Hypothalamus (tissue), 51 donors: ENCODE measurements at places on chromosomes 4 and X.

DNA sequence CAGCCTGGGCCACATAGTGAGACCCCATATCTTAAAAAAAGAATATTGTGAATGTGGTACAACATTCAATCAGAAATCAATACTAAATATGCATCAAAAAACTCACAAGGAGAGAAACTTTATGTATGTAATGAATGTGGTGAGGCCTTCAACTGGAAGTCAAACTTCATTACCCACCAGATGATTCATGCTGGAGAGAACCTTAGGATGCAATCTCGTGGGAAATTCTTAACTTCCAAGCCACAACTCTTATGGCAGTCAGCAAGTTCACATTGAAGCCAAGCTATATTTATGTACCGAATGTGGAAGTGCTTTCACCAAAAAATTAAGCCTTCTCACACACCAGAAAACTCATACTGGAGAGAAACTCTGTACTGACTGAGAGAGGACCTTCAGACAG lies 84.5 kb upstream of the UXT start:
- no peak for DNase-seq

DNA sequence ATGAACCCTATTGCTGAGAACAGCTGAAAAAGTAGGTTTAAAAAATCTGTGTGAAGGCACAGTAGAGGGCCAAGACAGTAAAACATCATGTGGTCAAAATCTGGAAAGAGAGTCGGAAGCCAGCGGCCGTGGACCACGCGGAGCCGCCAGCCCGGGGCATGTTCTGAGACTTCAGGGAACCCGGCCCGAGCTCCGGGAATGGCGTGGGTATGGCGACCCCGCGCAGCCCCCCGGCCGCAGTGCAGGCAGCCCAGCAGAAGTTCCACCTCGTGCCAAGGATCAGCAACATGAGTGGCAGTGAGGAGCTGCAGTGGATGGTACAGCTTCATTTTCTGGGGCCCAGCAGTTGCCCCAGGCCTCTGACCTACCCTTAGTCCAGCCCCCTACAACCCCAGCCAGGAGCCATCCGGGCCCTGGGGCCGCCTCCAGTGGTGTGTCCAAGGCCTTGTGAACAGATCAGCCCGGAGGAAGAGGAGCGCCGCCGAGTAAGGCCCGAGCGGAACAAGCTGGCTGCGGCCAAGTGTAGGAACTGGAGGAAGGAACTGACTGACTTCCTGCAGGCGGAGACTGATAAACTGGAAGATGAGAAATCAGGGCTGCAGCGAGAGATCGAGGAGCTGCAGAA lies 94.2 kb downstream of the LARP1B start:
- no peak for DNase-seq

DNA sequence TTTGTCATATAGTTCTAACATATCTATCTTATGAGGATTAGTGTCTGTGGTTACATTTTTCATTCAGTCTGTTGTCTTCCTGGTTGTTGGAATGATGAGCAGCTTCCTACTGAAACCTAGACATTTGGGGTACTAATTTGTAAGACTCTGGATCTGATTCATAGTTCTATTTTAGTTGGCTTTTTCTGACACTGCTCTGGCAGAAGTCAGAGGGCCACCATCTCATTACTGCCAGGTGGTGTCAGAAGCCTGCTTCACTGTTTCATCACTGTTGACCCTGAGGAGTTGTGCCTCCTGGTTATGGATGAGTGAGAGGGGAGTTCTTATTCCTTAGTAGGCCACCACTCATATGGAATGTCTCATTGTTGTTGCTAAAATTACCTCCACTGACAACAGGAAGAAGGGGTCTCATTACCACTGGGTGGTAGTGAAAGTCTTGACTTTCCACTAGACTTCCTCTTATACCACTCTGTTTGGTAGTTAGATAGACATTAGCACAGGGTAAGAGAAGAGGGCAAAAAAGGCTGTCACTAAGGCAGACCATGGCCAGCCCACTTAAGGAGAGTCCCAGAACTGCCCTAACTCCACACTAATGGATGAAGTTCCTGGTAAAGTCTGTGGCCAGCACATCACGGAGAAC lies 395.2 kb downstream of the SPOCK3 start:
- DNase-seq = no peak

DNA sequence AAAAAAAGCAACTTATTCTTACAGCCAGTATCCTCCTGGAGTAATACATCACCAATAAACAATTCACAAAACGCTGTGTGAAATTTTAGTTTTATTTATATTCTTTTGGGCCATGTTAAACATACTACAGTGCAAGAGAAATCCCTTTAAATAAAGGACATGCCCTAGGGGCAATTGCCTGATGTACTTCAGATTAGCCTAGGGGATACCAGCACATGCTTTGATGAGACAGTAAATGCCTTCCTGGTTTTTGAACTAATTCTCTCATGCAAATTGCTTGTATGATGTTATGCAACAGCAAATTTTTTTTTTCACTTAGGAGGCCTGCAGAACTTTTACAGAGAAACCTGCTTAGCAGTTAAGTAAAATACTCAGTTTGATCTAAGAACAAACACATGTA lies 711.9 kb upstream of the FRG1 start:
- no peak for DNase-seq

DNA sequence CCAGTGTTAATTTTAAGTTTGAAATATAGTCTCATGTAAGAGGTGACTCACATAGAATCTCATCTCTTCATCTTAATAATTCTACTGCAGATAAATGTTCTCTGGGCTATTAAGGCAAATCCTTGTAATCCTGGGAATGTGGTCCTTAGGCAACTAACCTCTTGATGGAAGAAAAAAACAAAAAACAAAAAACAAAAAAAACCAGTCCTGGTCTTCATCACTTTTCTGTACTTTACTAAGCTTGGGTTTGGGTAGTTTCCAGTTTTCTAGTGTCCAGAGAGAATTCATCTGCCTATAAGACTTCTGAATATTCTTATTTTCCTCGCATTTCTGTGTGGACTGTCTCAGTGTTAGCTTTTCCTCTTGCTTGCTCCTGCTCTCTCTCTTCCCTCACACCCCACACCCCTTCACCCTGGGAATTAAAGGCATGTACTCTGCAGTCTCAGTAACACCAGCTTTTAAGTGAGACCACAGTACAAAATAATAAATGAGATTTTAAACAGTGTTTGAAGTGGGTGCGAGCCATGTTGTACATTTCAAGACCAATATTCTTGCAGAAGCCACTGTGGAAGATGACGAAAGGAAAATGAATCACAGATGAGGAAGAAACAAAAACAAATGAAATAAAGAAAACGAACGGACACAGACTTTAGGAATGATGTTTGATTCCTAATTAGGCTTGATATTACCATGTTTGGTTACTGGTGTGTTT lies 51.7 kb downstream of the HAND2 start:
- no peak for DNase-seq

DNA sequence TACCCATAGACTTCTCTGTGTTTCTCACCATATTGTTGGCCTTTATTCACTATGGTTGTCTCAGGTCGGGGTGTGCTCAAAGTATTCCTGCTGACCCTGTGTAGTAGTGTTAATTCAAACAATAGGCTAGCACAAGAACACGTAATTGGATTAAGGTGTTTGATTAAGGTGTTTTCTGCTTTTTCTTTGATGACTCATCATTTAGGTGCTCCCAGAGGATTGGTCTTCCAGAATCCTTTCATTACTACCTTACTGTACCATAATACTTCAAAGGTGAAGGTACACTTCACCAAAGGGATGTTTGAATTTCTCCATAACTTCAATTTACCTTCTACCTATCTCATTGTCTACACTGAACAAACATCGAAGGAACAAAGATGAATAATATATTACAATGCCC lies 121.7 kb upstream of the CCDC160 start:
- DNase-seq = no peak

GRCh38 chr4:157043131-157043530 lies 32.8 kb upstream of the GLRB start:
- no peak for DNase-seq

DNA sequence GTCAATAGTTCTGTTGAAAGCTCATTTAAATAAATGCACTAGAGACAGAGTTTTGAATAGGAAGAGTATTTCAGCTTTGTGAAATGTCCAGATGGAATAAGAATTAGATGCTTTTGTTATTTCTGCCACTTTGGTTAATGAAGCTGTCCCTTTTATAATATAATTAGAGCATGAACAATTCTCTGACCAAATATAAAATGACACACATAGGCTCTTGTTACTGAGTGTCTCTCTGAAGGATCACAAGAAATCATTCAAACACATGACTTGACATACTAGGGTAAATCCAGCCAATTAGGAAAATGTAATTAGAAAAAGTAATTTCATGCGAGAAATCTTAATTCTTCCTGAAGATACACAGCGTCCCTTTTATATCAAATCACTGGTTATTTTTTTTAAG lies 68.4 kb upstream of the DDIT4L start:
- no peak for DNase-seq

DNA sequence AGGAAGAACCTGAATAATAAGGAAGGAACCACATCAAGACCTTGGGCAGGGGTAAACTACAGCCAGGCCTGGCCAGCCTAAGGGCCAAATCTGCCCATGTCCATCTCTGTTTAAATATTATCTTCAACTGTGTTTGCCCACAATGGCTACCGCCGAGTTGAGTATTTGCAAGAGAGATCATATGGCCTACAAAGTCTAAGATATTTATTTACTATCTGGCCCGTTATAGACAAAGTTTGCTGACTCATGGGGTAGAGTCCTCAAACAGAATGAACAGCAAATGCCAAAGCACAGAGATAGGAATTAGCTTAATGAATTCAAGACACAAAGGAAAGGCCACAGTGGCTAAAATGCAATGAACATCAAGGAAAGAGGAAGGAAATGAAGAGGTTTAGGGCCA lies 44.8 kb downstream of the RPS6KA3 start:
- DNase-seq = no peak

- no peak for DNase-seq
These were observed 73.0 kb upstream of the FRMPD4 start for GRCh38 chrX:12065251-12065650.

GRCh38 chr4:121428721-121429120 lies 47.9 kb upstream of the QRFPR start:
- no peak for DNase-seq

- no peak for DNase-seq
These were observed 422.6 kb upstream of the GALNTL6 start for GRCh38 chr4:171390626-171391025.

DNA sequence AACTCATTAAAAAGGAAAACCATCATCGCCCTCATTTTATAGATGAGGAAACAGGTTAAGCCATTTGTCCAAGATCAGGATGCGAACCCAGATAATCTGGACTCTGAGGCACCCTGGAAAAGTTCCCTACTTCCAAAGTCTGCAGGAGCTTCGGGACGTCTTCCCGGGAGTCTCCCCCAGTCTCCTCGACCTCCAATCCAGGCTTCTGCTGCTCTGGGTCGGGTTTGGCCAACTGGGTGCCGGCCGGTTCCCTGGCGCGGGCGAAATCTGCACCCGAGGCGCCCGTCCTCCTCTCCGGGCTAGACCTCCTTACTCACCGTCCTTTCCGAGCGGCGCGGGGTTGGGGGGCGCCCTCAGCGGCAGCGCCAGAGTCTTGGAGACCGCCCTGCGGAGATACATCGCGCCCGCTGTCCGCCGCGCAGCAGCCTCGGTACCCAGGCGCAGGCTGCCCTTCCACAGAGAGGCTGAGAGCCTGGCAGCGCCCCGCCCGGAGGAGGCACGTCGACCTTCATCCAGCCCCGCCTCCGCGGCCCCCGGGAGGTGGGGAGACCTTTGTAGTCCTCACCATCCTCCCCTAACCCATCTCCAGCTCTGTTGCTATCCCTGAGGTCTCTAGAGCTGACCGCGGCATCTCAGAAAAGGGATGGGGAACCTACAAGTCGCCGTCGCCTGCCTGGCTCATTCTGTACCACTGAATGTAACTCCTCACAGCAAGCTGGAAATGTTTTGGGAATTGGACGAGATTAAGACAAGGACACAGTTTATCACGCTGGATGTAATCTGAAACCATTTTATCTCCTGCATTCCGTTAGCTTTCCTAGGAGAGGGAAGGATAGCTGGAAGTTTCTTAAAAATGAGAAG lies at the start of gene MGARP:
Gene MGARP (minus strand): TSS at position 466 of the 861 bp plus-strand sequence. CDS start 67 bp downstream, at position 399.
- DNase-seq = peak; percentile 13

DNA sequence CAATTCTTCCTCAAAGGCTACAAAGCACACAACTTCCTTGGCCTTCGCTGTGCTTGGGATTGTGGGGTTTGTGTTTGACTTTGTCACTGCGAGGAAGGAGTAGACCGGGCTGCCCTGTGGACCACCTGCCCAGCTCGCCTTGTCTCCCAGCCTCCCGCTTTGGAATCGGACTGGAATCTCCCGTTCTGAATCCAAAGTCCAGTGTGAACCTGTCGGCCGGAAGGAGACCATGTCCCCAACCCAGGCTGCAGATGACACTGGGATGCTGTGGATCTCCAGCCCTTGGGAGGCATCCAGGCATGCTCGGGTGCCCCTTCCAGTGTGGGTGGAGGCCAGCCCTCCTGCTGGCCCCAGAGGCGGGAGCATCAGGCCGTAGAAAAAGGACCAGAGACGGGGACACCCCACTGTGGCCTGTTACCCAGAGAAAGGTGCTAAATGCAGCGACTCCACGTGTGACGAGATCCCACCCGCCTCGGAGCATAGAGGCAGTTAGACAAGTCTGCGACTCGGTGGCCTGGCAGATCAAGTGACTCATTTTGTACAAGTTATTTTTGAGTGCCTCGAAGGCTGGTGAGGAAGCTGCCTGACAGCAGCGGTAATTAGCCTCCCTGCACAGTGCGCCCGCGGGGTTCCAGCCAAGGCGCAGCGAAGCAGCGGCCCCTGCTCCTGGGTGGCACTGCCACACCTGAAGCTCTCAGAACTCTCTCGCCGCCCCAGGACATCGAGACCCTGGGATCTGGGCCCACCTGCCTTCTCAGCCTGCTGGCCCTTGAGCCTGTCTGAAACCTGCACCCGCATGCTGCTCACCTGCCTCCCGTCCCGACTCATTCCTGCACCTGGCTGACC lies 57.5 kb downstream of the ADRA2C start:
- no peak for DNase-seq

- peak; percentile 90 for DNase-seq
These were observed at the start of gene USP53 for GRCh38 chr4:119212234-119212963. Gene USP53 (plus strand): TSS chr4:119212713. CDS start chr4:119239760, 27,047 bp downstream.

DNA sequence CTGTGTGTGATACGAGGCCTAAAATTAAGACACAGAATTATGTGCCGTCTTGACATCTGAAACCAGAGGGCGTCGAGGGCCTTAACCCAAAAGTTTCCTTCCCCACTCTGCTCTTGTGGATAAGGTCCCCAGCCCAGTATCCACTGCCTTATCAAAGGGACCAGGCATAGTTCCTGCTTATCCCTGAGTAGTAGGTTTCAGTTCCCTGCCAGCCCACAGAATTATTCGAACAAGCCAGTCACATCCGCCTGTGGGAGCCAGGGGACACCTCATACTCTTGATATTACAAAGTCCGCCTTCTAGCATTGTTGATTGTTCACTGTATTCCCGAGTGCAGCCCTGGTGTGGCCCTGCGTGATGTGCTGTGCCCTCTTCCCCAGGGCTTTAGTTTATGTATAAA lies 5.4 kb upstream of the MMRN1 start:
- no peak for DNase-seq

- DNase-seq = peak; percentile 91
These were observed at the start of gene SLC25A4 for GRCh38 chr4:185142912-185143600. Gene SLC25A4 (plus strand): TSS chr4:185143266. CDS start chr4:185143373, 107 bp downstream.

- no peak for DNase-seq
These were observed 436.5 kb upstream of the FTHL17 start for GRCh38 chrX:31508338-31508737.

- no peak for DNase-seq
These were observed 559.0 kb upstream of the AMOT start for GRCh38 chrX:113399506-113400192.

- DNase-seq = no peak
These were observed 226.9 kb downstream of the FSTL5 start for GRCh38 chr4:161936625-161937550.
